ENCODE measurements at places on chromosomes 11 and 22. TPM values are rescaled to one million over a fixed set of nuclear protein-coding genes. Genes with fewer than 3 reads are reported as not detected.

- no peak overlapping the region for H3K4me3 ChIP-seq
- DNase-seq: no peak
- no peaks in the 10 kb centered on the region for H3K36me3 ChIP-seq
- no peak overlapping the region for H3K27ac ChIP-seq
Measured at GRCh38 chr22:23418159-23418788, 161.8 kb downstream of the IGLL1 start.

GRCh38 chr22:16699326-16699725, 106.7 kb upstream of the CCT8L2 start:
- H3K27ac ChIP-seq: no peak overlapping the region
- H3K27me3 ChIP-seq: no peaks in the 10 kb centered on the region
- DNase-seq: no peak
- no peaks in the 10 kb centered on the region for H3K4me1 ChIP-seq
- no peaks in the 10 kb centered on the region for H3K36me3 ChIP-seq

GRCh38 chr11:47185305-47186075, 744 bp downstream of the PACSIN3 start:
- no peaks in the 10 kb centered on the region for H3K36me3 ChIP-seq
- H3K27me3 ChIP-seq: peaks cover 18% of the 10 kb centered on the region
- H3K4me1 ChIP-seq: peaks cover 43% of the 10 kb centered on the region
- peak overlapping the region; percentile 87 for H3K27ac ChIP-seq
- peak overlapping the region; percentile 81 for H3K4me3 ChIP-seq

- no peaks in the 10 kb centered on the region for H3K36me3 ChIP-seq
- H3K4me3 ChIP-seq: peak overlapping the region; percentile 46
- peak; percentile 87 for DNase-seq
- peak overlapping the region; percentile 78 for H3K27ac ChIP-seq
Measured at GRCh38 chr22:42444077-42444904, 12.1 kb upstream of the NFAM1 start.

XKR3 gene
- total RNA-seq: not detected

DNA sequence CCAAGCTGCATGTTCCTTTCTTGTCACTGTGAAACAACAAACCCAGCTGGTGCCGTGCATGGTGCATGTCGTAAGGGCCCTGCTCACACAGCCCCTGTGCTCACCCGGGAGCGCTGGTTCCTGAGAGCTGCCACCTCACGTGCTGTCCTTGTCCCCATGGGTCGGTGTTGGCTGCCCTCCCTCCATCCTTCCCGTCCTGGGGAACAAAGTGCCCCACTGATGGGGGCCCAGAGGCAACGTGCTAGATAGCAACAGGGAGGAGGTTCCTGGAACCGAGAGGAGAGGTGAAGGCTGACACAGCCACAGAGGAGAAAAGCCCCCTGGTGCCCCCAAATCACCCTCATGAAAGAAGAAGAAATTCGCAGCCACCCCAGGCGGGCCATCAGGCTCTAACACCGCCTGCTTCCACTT, 56.6 kb upstream of the SLC22A12 start:
- H3K4me3 ChIP-seq: no peak overlapping the region
- no peaks in the 10 kb centered on the region for H3K36me3 ChIP-seq
- peaks cover 5% of the 10 kb centered on the region for H3K4me1 ChIP-seq

GRCh38 chr11:729492-730074, 17.7 kb upstream of the TALDO1 start:
- peak; percentile 71 for DNase-seq
- peaks cover 10% of the 10 kb centered on the region for H3K27me3 ChIP-seq
- H3K36me3 ChIP-seq: no peaks in the 10 kb centered on the region
- H3K4me1 ChIP-seq: peaks cover 28% of the 10 kb centered on the region
- no peak overlapping the region for H3K4me3 ChIP-seq
- no peak overlapping the region for H3K27ac ChIP-seq

GRCh38 chr22:41826021-41826420, 6.9 kb upstream of the SREBF2 start:
- H3K36me3 ChIP-seq: no peaks in the 10 kb centered on the region
- peaks cover 17% of the 10 kb centered on the region for H3K4me1 ChIP-seq
- H3K27ac ChIP-seq: peak overlapping the region; percentile 56
- no peak for DNase-seq
- H3K27me3 ChIP-seq: no peaks in the 10 kb centered on the region
- no peak overlapping the region for H3K4me3 ChIP-seq

DNA sequence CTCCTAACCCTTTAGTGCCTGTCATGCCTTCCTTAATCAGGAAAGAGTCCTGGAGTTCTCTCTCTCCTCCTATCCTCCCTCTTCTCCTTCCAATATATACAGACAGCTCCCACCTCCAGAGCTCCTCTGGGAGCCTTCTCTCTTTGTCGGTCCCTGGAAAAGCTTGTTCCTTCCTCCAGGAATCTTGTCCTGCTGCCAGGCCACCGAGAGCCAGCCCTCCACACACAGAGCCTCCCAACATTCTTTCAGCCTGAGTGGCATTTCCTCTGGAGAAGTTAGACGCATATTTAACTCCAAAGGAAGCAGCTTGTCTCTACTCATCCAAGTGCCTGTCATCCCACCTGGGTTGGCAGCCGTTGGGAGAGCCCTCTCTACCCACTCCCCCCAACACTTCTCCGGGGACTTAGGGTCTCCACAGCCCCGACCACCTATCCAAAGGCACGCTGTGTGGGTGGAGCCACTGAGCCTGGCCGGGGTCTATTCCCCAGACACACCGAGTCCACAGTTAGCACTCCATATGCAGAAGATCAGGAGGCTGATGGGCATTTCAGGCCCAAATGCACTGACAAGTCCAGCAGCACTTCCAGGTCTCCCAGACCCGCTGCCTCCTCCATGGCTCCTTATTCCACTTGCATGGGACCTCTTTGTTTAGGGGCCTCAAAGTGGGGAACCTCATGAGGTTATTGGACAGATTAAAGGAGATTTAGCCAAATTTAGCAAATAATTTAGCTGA, 31.1 kb downstream of the DKK3 start:
- peak; percentile 42 for DNase-seq
- H3K27ac ChIP-seq: peak overlapping the region; percentile 80
- H3K36me3 ChIP-seq: no peaks in the 10 kb centered on the region

GRCh38 chr11:96199563-96200025, 143.4 kb downstream of the MAML2 start:
- peak overlapping the region; percentile 48 for H3K27ac ChIP-seq
- no peak for DNase-seq
- H3K4me1 ChIP-seq: peaks cover 25% of the 10 kb centered on the region
- no peaks in the 10 kb centered on the region for H3K27me3 ChIP-seq
- no peak overlapping the region for H3K4me3 ChIP-seq

PANX3 gene
- not detected for total RNA-seq

DNA sequence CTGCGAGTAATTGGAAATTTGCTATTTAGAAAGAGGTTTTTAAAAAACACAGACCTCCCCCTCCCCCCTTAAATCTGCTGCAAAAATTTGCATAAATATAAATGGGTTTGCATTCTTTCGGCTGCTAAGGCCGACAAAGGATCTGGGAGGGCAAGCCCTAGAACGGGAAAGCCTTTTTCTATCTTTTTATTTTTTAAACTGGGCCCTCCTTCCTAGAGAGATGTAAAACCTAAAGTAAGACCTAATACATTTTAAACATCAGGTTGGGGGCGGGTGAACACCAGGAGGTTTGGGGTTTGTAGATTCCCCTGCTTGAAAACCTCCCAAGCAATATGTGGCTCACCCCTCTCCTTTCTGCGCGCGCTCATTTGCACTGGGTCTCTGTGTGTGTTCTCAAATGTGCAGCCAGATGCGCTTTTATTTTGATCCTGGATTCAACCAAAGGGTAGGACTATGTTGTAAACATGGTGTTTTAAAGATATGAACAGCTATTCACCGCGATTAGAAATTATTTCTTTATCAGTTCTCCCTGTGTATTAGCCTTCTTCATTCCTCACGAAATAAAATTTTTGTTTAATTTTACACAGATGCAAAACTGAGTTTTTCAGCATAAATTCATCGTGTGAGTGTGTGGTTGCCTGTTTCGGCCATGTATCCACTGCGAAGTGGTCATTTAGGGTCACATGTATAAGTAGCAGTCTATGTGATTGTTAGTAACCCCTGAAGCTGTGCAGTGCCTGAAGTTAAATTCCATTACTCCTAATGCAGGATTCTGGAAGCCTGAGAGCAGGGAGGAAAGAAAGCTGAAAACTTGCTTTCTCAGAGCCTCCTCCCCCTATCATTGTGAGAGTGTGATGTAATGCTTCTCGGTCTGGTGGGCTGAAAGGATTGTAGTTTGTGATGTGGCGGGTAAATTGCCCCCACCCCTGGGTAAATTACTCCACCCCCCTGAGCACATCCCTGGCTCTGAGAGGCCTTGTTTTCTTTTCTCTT, 988 bp downstream of the TNRC6B start:
- peak overlapping the region; percentile 61 for H3K4me3 ChIP-seq
- peaks cover 54% of the 10 kb centered on the region for H3K4me1 ChIP-seq
- DNase-seq: no peak
- H3K27me3 ChIP-seq: no peaks in the 10 kb centered on the region

- no peak for DNase-seq
- no peak overlapping the region for H3K27ac ChIP-seq
- no peak overlapping the region for H3K4me3 ChIP-seq
- H3K4me1 ChIP-seq: peaks cover 16% of the 10 kb centered on the region
- H3K36me3 ChIP-seq: peaks cover 5% of the 10 kb centered on the region
- no peaks in the 10 kb centered on the region for H3K27me3 ChIP-seq
Measured at GRCh38 chr11:102223859-102224258, 93.4 kb upstream of the BIRC3 start.

SAA4 gene
- not detected for total RNA-seq

DNA sequence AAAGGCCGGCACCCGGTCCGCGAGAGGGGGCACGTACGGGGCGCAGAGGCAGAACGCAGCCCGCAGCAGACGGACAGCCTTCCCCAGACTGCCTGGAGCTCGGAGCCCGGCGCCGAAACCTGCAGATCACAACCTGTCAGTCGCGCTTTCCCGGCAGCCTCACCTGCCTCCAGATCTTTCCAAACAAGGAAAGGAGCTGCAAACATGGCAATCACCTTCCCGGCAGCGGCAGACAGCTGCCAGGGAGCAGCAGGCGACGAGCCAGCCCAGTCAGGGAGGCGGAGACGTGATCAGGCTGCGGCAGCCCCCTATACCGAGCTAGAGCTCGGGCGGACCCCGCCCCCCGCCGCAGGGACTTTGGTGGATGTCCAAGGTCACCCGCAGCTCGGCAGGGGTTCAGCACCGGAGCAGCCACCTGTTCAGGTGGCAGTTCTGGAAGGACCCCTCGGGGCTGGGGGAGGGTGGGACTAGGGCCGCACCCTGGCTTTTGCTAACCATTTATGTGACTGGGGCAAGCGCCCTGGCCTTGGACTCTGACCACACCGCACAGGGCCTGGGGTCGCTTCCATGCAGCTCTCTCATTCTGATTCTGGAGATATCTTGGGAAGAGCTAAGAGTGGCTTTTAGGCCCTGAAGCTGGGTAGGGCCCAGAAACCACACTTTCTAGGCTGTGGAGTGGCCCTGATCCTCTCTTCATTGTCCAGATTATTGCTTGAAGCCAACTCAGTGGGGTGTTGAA, 143.8 kb downstream of the NECTIN1 start:
- DNase-seq: peak; percentile 31
- no peaks in the 10 kb centered on the region for H3K27me3 ChIP-seq
